Ammon's horn (tissue), 1 donor: ENCODE measurements at places on chromosomes 1 and 21.

DNA sequence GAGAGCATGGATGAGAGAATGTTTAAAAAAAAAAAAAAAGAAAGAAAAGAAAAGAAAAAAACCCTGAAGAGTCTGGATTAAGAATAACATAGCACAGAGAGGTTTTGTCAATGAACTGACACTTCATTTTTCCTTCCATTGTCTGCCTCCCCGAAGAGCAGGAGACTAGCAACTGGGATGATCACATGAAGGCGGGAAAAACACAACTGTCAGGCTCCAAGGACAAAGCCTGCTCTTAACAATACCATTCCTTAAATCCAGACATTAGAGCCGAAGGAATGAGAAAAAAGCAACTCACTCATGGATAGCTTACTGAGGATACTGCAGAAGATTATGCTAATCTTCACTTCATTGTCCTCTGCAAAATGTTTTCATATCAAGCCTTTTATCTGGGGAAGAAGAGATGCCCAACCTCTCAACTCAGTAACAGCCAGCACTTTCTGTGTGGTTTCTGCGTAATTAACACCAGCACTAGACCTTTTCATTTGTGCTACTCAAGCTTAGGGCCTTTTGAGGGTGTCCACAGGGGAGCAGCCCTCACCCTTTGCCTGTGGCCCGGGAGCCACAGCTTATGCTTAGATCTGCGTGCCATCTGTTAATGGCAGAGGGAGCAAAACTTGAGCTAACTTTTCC, 182.3 kb downstream of the BARHL2 start:
- no peak for DNase-seq

DNA sequence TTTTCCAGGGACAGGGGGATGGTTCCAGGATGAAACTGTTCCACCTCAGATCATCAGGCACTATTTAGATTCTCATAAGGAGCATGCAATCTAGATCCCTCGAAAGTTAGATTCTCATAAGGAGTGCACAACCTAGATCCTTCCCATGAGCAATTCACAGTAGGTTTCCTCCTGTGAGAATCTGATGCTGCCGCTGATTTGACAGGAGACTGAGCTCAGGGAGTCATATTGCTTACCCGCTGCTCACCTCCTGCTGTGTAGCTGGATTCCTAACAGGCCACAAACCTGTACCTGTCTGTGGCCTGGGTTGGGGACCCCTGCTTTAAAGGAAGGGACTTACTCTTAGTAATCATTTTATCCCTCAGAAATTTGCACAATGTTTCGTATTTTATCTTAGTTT, 9.3 kb downstream of the CTH start:
- DNase-seq: no peak

- no peak for DNase-seq
Measured at GRCh38 chr1:18176619-18177018, 69.0 kb downstream of the IGSF21 start.

GRCh38 chr1:180579961-180580611, 21.3 kb downstream of the OVAAL start:
- DNase-seq: no peak

DNA sequence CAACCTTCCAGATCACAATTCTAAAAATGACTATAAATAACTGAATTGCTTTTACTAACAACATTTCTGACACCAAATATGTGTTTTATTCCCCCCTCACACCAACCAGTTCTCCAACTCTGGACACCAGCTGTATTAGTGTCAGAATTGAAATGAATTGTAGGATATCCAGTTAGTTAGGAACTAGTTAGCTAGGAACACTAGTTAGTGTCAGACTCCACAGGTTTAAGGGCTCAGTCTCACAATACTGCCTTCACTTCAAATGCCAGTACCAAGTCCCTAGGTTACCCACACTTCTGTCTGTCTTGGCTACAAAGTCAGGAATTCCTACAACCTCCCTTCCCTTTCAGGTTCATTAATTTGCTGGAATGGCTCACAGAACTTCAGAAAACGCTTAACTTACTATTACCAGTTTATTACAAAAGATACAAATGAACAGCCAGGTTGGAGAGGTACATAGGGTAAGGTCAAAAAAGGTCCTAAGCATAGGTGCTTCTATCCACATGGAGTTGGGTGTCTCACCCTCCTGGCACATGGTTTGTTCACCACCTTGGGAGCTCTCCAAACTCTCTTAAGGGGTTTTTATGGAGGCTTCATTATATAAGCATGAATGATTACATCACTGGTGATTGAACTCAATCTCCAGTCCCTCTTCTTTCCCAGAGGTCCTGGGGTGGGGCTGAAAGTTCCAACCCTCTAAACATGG, 4.2 kb downstream of the STXBP3 start:
- no peak for DNase-seq
